ENCODE measurements at places on chromosomes 5 and 9.

- DNase-seq, result no peak
These were observed 10.1 kb downstream of the SSBP2 start for GRCh38 chr5:81740758-81741157.

- DNase-seq, result no peak
These were observed 318.3 kb upstream of the GRAMD2B start for GRCh38 chr5:126104951-126105350.

DNA sequence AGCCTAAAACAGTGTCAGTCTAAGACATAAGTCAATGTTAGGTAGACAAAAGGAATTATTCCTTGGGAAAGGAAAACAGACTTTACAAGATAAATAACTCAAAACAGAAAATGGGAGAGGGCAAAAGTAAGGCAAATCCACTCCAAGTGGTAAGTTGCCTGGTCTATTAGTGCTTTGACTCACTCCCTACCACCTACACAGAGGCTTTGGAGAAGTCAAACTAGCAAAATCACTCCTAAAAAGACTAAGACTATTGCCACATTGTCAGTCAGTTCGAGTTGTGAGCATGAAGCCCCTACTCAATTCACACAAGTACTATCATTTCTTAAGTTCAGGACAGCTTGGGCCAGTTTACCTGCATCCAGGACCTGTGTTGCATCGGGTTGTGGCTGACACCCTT is 5.2 kb upstream of the ZBTB6 start:
- no peak for DNase-seq

- no peak for DNase-seq
These were observed 320.1 kb downstream of the ADAMTS6 start for GRCh38 chr5:65161655-65162054.

DNA sequence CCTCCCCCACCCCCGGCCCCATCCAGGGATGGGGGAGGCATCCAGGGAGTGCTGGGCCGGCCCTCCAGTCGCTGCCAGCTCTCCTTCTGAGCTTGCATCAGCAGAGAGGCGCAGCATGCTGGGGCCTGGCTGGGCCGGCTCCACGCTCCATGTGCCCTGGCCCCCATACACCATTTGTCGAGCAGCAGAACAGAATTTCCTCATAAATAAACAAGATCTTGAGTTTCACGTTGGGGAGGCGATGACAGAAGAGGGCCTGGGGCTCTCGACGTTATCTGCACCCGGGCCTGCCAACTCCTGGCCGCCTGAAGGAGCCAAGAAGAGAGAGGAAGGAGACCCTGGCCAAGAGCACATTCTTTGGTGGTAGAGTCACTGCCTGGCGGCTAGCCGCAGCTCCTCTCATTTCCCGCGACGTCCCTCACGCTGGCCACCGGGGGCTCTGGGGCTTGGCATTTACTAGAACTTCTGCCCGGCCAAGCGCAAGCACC is 177.0 kb downstream of the FGF18 start:
- no peak for DNase-seq

- DNase-seq, result peak; percentile 64
These were observed 21.2 kb downstream of the MEGF9 start for GRCh38 chr9:120692901-120693699.
